ENCODE measurements at places on chromosomes 3 and 15.

DNA sequence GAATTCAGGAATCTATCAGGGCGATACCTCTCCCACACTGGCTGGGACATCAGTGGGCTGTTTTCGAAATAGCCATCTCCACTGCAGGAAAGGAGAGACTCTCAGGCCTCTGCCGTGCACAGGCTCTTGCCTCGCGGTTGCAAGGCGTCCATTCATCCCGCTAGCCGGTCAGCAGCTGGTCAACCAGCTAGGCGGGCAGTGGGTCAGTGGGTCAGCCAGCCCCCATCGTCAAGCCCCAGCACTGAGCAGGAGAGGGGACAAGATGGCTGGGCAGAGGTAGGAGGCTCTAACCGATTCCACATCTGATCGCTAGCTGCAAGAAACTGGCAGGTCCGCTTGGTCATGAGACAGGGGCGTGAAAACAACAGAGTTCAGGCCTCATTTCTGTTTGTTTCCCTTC, 45.1 kb downstream of the MUC4 start:
- no peak for DNase-seq

GRCh38 chr3:135451037-135451785, 514.3 kb upstream of the PPP2R3A start:
- DNase-seq = no peak

DNA sequence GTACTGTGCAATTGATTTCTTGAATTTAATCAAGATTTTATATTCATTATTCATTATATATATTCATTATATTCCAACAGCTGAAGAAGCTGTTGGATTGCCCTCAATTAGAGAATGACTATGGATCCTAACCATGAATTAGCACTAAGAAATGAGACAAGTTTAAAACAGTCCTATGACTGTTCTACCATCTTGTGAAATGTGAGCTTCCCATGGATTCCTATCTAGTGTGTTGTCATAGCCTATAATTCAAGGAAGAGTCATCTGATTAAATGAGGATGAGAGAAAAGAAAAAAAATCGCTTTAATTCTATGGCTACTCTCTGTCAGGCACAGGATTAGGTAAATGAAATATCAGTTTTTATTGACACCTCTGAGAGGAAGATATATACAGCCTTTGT, 696.6 kb upstream of the NAALADL2 start:
- DNase-seq = no peak

DNA sequence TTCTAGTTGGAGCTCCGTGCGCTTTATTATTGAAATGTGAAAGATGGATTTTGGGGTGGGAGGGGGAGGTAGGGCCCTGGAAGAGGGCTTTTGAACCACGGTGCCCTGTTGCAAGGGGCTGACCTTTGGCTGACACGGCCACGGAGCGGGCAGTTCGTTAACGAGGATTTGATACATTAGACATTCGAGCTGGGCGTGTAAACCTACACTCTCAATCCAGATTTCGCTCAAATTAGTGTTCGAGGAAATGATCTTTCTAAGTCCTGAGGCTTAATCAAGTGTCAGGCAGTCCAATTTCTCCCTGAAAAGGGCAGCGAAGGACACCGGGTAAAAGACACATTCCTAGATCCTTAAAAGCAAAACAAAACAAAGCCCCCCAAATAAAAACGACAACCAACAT, 13.0 kb downstream of the ZIC1 start:
- DNase-seq = no peak

DNA sequence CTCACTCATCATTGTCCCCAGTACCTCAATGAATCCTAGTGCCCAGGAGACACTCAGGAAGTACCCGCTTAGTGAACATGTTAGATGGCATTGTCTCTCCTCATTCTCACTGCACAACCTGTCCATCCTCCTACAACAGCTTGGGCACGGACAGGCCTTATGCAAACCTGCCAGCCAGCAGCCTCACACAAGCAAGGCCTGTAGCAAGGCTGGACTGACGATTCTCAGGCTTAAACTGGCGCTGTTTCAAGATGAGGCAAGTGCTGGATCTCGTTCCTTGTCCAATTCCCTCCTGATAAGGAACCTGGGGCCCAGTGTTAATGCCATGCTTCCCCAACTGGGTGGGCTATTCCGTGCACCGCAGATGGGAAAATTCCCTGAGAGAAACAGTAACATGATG, 59.0 kb downstream of the CDCP1 start:
- DNase-seq = no peak

GRCh38 chr3:10263646-10264363, 15.5 kb downstream of the TATDN2 start:
- peak; percentile 67 for DNase-seq

Data from stimulated activated CD4-positive, alpha-beta T cell treated with anti-CD3 and anti-CD28 coated beads, Interleukin-2, amount 100 ng/mL, for 48 hours (primary cell).